Calu3 (cell line): ENCODE measurements at places on chromosomes 6 and 20. TPM values are rescaled to one million over a fixed set of nuclear protein-coding genes. Genes with fewer than 3 reads are reported as not detected.

DNA sequence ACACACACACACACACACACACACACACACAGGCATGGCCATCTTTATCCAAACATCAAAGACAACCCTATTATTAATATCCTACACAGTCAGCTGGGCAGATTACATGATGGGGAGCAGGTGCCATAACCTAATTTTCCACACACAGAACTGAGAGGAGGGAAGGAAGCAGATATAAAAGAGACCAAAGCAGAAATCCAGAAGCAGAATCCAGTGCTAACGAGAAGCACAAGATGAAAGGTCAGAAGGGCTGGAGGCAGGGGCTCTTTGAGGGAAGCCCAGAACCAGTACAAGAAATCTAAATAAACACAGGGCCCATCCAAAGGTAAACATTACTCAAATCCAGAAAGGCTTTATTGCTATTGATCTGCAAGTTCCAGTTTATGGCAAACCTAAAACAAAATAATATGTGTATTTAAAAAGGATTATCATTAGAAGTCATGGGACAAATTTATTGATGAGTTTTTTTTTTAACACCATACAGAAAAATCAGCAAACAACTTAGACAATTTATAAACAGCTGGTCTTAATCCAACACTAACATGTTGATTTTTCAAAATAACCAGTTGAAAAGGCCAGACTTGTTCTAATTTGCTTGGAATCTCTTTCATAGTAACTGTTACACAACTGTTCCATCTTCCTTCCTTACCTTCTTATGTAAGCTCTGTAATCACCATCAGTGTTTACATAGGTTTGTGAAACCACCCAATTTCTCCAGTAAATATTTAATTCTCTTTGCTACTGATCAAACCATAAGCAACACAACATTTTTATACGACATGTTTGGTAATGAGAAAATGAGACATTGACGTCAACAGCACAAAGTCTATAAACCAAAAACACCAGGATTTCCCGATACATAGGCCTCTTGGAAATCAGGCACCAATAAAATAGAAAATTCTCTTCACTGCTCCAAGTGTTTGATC lies 34.2 kb downstream of the SLC23A2 start:
- H3K36me3 ChIP-seq, result no peaks in the 10 kb centered on the region
- DNase-seq, result no peak
- no peaks in the 10 kb centered on the region for H3K27me3 ChIP-seq

GRCh38 chr6:157198425-157199279 lies 124.7 kb downstream of the TMEM242 start:
- DNase-seq, result peak; percentile 89
- H3K36me3 ChIP-seq, result peaks cover 19% of the 10 kb centered on the region
- no peak overlapping the region for H3K4me3 ChIP-seq
- H3K27me3 ChIP-seq, result no peaks in the 10 kb centered on the region
- H3K27ac ChIP-seq, result peak overlapping the region; percentile 61

- H3K27ac ChIP-seq, result no peak overlapping the region
- H3K4me3 ChIP-seq, result no peak overlapping the region
- DNase-seq, result no peak
- H3K4me1 ChIP-seq, result no peaks in the 10 kb centered on the region
- no peaks in the 10 kb centered on the region for H3K36me3 ChIP-seq
Observed at GRCh38 chr20:60030471-60030870, 72.2 kb downstream of the CDH26 start.

DNA sequence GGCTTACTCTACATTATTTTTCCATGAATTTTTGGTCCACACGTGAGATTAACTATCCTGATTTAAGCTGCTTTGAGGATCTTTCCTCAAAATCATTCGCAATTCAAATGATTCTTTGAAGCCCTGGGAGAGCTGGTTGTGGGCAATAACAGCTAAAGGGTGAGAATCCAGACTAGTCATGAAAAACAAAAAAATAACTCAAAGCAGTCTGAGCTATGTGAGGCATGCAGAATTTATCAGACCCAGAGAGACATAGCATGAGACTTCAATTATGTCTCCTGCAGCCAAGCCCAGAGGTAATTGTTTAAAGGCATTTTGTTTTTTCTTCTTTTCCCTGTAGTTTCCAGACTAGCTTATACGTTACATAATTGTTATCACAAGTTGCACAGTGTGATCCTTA lies 517.3 kb upstream of the PTCHD4 start:
- no peak for DNase-seq
- no peaks in the 10 kb centered on the region for H3K27me3 ChIP-seq
- H3K4me3 ChIP-seq, result no peak overlapping the region
- no peaks in the 10 kb centered on the region for H3K4me1 ChIP-seq
- H3K36me3 ChIP-seq, result no peaks in the 10 kb centered on the region

- no peaks in the 10 kb centered on the region for H3K4me1 ChIP-seq
- DNase-seq, result no peak
- no peaks in the 10 kb centered on the region for H3K27me3 ChIP-seq
- no peaks in the 10 kb centered on the region for H3K36me3 ChIP-seq
- no peak overlapping the region for H3K4me3 ChIP-seq
Observed at GRCh38 chr20:20167698-20168097, 115.4 kb downstream of the CFAP61 start.

DNA sequence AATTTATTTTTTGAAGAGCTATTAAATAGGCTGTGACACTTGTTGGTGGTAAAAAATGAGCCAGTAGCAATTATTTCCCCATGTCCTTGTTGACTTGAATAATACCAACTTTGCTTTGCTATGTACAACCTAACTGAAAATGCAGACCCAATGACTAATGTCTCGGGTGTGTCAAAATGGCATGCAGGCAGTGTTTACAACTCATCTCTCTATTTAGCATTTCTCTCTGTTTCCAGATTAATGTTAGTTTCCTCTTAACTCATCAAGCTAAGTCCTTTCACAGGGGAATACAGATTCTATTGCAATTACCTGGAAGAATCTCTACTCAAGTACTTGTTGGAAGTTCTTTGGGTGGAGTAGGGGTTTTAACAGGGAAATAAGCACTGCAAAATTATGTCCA lies 504.4 kb downstream of the BCKDHB start:
- no peaks in the 10 kb centered on the region for H3K36me3 ChIP-seq
- H3K4me3 ChIP-seq, result no peak overlapping the region
- no peaks in the 10 kb centered on the region for H3K27me3 ChIP-seq
- peaks cover 27% of the 10 kb centered on the region for H3K4me1 ChIP-seq
- H3K27ac ChIP-seq, result no peak overlapping the region
- DNase-seq, result no peak

DNA sequence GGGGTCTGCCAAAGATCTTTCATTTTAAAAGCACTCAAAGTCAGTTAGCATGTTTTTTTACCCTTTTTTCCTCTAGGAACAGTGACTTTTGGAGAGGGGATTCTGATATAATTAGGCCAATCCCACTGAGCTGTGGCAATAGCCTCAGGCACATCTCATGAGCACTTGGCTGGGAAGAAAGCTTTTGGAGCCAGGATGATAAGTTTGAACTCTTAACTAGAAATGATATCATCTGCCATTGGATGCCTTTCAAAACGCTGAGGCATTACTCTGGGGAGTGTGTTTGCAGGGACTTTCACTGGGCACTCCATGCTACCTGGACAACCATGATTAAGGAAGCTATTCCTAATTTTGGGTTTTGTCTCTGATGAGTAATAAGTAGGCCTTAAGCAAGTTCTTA lies 3.7 kb downstream of the SCGN start:
- H3K36me3 ChIP-seq, result peaks cover 4% of the 10 kb centered on the region
- peaks cover 23% of the 10 kb centered on the region for H3K4me1 ChIP-seq
- no peak overlapping the region for H3K27ac ChIP-seq
- H3K4me3 ChIP-seq, result no peak overlapping the region
- no peak for DNase-seq

GRCh38 chr6:134744301-134744700 lies 205.6 kb downstream of the ALDH8A1 start:
- peaks cover 23% of the 10 kb centered on the region for H3K4me1 ChIP-seq
- no peak for DNase-seq
- no peak overlapping the region for H3K27ac ChIP-seq

DNA sequence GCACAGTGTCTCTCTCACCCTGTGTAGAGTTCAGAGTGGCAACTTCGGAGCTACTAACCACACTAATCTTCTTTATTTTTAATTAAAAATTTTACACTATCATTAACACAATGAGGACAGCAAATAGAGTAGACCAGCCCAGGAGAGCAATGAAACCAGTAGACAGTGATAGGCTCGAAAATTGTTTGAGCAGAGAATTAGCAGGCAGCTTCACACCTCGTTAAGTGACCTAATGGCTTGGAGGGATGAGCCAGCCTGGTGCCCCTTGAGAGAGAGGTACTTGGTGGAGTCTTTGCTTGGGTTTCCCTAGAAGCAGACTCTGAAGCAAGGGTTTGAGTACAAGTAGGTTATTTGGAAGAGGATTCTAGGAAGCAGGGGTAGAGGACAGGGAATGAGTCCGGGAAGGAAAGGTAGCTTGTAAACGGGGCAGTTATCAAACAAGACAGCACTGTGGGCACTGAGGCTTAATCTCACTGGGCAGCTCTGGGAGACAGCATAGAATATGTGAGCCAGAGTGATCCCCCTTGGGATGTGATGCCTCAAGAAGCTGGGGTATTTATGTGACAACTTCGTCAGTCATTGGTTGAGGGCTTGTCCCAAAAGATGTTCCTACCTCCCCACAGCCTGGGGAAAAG lies 146.1 kb downstream of the PCSK2 start:
- no peak overlapping the region for H3K27ac ChIP-seq
- DNase-seq, result no peak
- peaks cover 33% of the 10 kb centered on the region for H3K27me3 ChIP-seq

GRCh38 chr6:87623248-87623647 lies 33.3 kb downstream of the ORC3 start:
- H3K36me3 ChIP-seq, result no peaks in the 10 kb centered on the region
- H3K4me3 ChIP-seq, result no peak overlapping the region
- DNase-seq, result no peak
- no peak overlapping the region for H3K27ac ChIP-seq

DNA sequence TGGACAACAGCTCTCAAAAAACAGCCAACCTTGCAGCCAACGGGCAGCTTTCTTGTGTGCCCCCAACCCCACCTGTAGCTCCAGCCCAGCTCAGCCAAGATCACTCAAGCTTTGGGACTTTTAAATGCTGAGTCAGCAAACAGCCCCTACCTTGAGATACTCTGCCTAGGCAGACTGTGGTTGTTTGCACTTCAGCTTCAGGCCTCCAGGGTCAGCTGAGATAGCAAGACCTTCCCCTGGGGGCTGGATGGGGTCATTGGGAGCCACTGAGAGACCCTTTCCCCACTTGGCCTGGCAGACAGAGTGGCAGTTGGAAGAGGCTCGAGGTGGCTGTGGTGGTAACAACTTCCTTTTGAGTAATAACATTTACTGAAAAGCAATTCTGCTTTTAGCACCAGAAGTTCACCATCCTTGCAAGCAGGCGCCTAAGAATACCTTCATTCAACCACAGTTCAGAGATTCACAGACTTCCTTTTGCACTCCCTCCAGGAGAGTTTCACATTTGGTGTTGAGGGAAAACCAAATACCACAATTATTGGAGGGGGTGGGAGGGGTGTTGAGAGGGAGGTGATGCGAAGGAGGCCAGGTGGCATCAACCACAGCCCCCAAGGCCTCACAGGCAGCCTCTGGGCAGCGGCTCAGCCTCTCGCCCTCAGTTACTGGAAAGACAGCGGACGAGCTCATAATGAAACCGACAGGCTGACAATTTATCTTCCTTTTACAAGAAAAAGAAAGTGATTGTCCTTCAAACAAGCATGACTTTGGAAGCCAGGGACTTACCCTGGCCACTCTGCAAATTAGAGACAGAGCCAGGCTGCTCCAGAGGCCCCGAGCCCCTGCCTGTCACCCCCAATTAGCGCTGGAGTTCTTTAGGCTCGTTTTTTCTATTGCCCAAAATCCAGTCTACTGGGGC lies 148.1 kb downstream of the CEBPB start:
- no peak overlapping the region for H3K27ac ChIP-seq
- no peaks in the 10 kb centered on the region for H3K27me3 ChIP-seq
- H3K4me1 ChIP-seq, result peaks cover 19% of the 10 kb centered on the region
- H3K4me3 ChIP-seq, result no peak overlapping the region
- H3K36me3 ChIP-seq, result peaks cover 5% of the 10 kb centered on the region

Gene SLC13A3
- 0.49 TPM in 1 of 2 replicates, not detected in the other for total RNA-seq

Gene BMP5
- total RNA-seq, result not detected in 2 replicates

Gene SLC17A1
- total RNA-seq, result not detected in 2 replicates

Gene BTBD9
- total RNA-seq, result 19.4 and 21.8 TPM in 2 replicates

Gene ZMYND8
- total RNA-seq, result 53.1 and 77.3 TPM in 2 replicates

Gene EPPIN
- not detected in 2 replicates for total RNA-seq

Gene LPA
- total RNA-seq, result not detected in 2 replicates
